ACHN (cell line): ENCODE measurements at places on chromosomes 3 and 15.
A peak's percentile ranks its signal among the peaks of the same experiment; 100 is the strongest.

GRCh38 chr3:173044998-173045397 lies 96.0 kb downstream of the SPATA16 start:
- DNase-seq: no peak

- no peak for DNase-seq
These were observed 127.1 kb downstream of the KCNMB2 start for GRCh38 chr3:178663201-178663934.

DNA sequence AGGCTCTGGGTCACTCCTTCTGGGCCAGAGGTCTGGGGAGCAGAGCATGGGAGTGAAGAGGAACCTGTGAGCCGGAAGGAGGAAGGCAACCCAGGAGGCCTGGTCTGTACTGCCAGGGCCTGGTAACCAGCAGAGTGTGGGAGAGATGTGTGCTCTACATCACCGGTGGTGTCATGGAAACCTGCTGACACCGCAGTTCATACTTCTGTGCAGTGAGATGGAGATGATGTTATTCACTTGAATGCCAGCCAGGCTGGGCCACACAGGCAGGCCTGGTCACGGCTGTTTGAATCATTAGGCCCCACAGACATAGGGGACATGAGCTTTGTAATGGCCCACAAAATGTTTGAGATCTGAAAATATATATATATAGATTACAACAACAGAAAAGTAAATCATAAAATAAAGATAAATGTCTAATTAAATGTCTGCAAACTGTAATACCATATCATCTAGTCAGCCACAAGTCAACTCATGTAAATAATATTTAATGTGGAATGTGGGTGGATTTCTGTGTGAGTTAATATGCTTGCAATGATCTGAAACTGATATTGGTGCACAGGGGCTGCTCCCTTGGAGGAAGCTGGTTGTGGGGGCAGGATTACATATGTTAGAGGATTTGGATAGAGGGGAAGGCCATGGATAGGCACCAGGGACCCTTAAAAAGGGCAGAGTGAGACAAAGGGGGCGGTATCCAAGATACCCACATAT lies 108.5 kb upstream of the PFN2 start:
- peak; percentile 75 for DNase-seq

DNA sequence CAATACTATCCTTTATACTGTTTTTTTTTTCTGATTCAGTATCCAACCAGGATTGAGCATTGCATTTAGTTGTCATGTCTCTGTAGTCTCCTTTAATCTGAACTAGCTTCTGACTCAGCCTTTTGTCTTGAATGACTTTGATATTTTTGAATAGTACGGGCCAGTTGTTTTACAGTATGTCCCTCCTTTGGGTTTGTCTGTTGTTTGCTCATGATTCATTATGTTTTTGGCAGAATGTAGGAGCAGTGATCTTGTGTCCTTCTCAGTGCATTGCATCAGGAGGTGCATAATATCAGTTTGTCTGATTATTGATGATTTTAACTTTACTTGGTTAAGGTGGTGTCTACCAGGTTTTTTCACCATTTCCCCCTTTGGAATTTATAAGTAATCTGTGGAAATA lies 20.5 kb downstream of the EXOG start:
- no peak for DNase-seq

DNA sequence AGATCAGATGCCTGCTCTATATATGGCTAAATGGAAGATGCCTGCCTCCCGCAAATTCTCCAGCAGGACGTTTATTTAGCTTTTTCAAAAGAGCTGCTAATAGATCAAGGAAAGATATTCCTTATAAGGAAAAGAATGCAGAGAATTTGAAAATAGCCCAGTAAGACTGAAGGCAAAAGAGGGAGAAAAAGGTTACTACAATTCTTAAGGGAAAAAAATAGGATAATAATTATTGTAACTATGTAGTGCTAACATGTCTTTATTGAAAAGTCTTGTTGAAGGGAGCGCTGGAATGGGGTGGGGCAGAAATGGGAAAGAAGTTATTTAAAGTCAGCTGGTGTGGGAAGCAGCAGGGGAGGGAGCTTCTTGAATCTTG lies 2.9 kb downstream of the TPM1 start:
- DNase-seq: peak; percentile 4

DNA sequence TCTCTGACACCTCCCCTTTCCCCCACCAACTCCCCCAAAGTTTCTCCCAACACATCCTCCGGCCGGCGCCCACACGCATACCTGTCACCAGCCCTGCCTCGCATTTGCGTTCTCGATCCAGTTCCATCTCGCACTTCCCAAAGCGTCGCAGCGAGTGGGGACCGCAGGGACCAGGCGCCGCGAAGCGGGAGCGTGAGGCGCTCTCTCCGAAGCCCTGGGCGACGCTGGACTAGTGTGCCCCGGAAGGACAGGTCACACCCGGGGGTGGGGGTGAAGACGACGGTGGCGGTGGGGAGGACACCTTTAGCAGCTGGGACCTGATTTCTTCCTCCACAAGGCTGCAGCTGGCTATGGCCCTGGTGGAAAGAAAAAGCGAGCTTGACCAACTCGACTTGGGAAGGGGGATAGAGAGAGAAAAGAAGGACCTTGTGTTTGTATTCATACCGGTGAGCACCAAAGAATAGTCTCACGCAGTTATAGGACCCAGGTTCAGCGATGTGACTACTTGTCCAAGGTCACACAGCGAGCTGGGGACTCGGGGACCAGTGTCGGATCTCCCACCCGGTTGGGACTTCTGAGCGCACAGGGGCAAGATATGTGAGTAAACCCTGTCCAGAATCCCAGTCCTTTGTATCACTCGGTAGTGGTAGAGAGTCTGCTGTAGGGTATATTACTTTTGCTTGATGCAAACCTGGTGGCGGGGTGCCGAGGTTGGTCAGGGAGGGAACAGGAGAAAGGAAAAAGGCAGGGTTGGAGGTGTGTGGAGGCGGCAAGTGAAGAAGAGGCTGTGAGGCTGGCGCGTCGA lies 607 bp upstream of the GHSR start:
- DNase-seq: no peak

DNA sequence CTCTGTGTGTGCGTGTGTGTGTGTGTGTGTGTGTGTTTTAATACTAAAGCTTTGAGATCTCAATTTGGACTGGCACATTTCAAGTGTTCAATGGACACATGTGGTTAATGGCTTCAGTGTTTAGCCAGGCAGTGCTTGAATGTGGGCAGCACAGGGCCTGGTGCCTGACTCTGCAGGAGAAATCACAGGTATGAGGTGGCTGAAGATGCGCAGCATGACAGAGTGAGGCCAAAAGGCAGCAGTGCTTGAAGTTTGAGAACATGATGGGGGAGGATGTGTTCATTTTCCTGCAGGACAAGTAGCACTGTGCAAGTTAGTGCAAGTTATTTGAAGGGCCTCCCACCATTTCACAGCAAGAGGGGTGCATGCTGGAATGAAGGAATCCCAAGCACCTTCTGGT lies 620.5 kb upstream of the TBL1XR1 start:
- DNase-seq: no peak

GRCh38 chr3:11228041-11228440 lies 44.2 kb upstream of the ATG7 start:
- DNase-seq: no peak

DNA sequence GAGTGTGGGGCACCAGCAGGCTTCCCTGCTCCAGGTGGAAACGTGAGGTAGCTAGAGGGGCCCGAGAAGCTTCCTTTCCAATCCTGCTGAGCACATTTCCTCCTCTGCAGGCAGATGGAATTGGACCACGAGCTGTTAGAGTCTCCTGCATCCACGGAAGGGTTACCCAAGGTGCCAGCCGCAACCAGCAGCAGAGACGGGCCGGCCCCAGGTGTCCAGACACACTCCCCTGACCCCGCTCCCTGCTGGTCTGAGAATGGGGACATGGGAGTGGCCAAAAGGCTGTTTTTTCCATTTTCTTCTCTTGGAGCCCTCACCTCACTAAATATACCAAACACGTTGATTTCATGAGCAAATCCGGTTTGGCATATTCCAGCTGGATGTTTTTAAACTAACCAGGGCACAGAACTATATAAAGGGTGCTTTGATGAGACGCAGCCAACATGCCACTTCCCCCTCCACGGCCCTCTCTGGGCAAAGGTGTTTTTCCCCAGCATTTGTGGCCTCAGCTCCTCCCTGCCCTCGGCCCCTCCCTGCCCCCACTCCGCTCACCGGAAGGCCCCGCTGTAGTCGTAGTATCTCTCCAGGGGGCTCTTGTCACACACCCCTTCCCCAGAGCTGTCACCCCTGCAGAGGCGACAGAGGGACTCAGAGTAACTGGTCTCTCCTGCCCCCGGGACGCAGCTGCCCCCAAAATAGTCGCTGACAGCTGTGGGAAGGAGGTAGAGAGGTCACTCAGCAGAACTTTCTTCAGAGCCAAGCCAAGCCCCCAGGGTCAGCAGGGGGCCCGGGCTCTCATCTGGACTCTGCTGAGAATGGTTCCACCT lies 7.0 kb downstream of the MELTF start:
- no peak for DNase-seq

DNA sequence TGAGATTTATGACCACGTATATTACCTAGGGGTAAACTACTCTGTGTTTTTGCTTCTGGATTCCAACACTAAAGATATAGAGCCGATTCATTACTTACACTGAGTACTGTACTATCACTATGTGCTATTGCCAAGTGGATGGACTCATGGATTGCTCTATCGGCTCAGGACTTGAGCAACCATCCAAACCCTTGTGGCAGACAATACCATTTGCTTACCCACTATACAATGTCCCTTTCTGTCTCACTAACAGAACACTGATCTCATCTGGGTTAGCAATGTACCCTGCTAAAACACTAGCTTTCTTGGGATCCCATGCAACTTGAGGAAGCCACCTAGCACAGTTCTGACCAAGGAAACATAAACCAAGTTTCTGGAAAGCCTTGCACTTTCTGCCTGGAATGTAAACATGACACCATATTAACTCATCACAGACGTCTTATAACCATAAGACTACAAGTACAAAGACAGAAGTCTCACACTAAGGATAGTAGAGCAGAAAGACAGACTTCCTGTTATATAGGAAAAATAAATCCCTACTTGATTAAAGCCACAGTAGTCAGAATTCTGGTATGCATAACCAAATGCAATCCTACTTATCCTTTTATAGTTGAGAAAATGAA lies 38.6 kb downstream of the HACD2 start:
- DNase-seq: no peak

GRCh38 chr15:27884726-27885125 lies 214.4 kb downstream of the OCA2 start:
- no peak for DNase-seq

DNA sequence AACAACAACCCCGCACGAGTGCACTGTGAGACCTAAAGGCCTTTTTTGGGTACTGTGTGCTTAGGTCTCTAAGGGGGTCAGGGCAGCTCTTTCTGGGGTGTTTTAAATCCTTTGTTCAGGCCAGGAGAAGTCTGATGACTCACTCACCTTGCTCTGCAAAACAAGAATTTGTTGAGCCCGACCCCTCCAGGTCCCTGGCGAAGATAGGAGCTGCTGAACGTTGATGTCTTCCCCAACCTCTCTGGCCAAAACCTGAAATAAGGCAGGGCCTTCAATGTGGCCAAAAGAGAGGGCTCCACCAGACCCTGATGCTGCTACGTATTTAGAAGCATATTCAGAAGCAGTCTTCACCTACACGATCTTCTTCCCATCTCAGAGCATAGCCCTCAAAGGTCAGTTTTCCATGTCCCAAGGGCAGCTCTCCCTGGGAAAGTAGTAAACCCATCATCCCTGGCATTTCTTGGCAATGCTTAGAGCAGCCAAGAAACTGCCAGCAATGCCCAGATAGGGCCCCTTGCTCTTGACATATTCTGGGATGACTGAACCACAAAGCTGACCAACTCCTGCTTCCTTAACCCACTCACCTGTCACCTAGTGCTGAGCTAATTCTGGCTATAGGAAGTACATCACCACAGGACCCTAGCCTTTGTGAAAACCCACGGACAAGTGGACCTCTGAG lies 27.1 kb downstream of the CCDC13 start:
- DNase-seq: no peak

GRCh38 chr3:190696777-190697501 lies 165.6 kb downstream of the GMNC start:
- DNase-seq: peak; percentile 43

DNA sequence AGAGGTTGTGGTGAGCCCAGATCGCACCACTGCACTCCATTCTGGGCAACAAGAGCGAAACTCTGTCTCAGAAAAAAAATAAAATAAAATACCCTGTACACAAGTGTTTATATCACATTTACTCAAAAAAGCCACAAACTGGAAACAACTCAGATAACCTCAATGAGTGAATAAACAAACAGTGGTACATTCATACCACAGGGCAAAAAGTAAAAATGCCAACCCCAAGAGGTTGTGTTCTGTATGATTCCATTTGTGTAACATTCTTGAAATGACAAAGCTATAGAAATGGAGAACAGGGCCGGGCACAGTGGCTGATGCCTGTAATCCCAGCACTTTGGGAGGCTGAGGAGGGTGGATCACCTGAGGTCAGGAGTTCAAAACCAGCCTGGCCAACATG lies 12.9 kb downstream of the EDC3 start:
- no peak for DNase-seq

GRCh38 chr3:177361081-177361938 lies 164.0 kb upstream of the TBL1XR1 start:
- no peak for DNase-seq

GRCh38 chr15:34725556-34725955 lies 29.2 kb downstream of the GJD2 start:
- DNase-seq: no peak

GRCh38 chr15:92629276-92629974 lies 26.1 kb downstream of the FAM174B start:
- DNase-seq: no peak

DNA sequence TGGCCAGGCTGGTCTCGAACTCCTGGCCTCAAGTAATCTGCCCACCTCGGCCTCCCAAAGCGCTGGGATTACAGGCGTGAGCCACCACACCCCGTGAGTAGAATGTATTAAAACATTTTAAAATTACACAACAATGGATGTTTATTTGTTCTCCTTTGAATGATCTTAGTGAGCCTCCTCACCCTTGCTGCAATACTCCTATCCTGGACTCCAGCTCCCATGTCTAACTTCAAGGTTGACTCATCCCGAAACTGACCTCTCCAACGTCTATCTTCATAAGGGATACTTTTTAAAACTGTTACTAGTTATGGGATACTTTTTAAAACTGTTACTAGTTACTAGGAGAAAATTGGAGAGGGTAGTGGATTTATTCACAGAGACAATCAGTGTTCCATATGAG lies 17.8 kb upstream of the RHCG start:
- no peak for DNase-seq
